ENCODE measurements at places on chromosomes 6 and 20.

DNA sequence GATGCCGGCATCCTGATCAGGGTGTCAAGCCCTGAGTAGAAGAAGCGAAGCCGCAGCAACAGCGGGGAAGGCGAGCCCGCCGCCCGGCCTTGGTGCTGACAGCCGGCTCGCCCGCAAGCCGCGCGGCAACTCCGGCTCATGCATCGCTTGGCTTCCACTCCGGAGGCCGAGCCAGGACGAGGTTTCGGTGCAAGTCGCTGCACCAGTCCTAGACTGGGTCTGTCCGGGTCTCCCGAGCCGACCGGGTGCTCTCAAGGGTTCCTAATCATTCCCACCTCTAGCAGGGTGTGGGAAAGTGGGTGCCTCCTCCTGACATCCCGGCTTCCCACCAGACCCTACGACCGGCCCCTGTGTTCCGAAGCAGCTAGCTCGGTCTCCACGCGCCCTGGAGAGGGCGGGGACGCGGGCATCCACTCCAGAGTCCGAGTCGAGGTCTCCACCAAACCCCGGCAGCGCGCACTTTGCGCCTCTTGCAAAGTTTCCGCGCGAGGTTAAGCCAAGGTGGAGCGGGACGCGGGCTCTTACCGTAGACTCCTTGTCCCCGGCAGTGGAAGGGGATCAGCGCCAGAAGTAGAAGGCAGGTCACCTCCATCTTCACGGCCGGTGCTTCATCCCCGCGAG is 1.4 kb downstream of the MDGA1 start:
- DNase-seq = peak; percentile 18

- peak; percentile 67 for DNase-seq
Observed at GRCh38 chr6:35552285-35552917, 39.7 kb upstream of the TULP1 start.

DNA sequence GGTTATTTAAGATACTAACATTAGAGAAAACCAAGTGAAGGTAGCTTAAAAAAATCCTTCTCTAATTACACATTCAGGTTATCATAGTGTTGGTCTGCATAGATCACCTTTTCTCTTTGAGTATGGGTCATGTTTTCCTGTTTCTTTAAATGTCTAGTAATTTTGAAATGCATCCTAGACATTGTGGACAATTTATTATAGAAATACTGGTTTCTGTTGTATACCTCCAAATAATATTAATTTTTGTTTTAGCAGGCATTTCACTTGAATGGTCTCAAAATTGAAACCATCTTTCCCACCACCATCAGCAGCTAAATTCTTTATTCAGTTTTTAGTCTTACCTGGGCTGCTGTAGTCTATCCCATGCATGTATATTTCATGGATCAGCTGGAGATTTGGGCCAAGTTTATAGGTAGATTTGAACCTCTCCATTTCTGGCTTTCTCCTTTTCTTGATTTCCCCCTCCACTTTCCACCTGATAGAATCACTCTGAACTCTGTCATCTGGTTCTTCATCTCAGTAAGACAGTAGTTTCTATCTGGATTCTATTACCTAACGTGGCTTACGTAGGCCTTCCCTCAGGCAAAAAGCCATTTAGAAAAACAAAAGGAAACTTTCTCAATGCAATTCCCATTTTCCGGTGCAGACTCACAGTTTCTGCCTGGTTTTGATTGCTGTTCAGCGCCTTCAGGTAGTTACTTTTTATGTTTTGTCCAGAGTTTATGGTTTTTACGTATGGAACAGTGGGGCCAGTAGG is 52.3 kb downstream of the ZFAND3 start:
- no peak for DNase-seq

DNA sequence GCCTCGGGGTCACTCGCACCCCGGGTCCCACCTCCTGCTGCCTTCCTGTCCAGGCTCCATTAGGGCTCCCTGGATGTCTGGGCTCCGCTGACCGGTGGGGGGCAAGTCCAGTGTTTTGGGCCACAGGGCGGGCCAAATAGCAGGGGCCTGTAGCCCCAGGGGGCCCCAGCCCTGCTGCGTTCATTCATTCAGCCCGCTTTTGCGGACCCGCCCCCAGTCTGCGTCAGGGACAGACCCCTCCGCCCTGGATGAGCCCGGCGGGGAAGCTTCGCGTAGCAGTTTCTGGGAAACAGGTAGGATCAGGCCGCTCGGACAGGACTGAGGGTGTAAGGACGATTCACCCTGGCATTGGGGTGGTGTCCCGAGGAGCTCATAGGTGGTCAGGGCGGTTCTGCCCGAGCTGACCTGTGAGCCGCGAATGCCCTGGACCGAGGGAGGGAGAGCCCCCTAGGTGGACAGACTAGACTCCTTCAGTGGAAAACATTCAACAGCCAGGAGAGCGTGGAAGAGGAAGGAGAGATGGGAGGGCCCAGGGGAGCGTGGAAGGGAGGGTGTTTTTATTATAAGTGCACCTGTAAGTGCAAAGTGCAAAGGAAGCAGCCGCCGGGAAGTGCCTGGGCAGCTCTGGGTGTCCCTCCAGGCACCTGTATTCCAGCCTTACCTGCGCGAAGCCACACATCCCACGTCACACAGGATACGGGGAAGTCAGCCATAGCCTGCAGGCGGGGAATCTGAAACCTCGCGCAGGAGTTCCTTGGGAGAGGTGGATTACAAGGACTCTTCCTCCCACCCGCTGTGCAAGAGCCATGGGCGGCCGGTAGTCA is 662 bp downstream of the ENTPD6 start:
- no peak for DNase-seq

DNA sequence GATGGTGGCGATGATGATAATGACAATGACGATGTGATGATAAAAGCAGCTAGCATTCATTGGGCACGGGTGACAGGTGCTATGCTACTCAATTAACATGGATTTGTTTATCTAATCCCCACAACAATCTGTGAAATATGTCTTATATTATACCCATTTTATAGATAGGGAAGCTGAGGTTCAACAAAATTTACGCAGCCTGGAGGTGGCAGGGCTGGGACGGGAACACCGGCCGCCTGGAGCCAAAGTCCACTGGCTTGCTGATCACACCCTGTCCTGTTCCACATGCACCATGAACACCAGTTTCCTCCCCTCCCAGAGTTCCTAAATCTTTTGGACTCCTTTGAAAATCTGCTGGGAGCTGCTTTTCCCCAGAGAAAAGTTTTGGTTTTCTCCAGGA is 23.0 kb downstream of the RIMS4 start:
- DNase-seq = no peak

GRCh38 chr6:7542065-7542873 is 798 bp downstream of the DSP start:
- DNase-seq = no peak

DNA sequence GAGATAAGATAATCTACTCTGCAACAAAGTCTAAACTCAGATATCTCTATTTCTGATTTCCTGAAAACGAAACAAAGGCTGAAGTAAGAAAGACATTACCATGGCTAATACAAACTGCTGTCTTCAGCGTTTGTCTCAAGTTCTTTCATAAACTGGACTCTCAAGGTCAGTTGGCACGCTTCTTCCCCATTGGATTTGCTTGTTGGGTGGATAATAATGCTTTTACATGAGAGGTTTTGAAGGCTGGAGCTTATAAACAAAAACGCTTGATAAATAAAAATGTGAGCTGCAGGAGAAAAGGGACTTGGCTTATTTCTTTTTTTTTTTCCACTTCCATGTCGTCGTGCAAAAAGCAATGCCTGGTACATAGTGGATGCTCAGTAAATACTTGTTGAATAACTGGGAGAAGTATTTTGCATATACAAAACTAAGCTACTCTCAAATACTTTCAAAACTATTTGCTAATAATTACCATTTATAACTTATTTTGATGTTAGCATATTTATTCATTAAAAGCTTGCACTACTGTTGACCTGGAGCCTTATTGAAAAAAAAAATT is 65.7 kb upstream of the EEF1A1 start:
- DNase-seq = no peak

- DNase-seq = no peak
Observed at GRCh38 chr20:63895202-63895951, 451 bp downstream of the DNAJC5 start.

DNA sequence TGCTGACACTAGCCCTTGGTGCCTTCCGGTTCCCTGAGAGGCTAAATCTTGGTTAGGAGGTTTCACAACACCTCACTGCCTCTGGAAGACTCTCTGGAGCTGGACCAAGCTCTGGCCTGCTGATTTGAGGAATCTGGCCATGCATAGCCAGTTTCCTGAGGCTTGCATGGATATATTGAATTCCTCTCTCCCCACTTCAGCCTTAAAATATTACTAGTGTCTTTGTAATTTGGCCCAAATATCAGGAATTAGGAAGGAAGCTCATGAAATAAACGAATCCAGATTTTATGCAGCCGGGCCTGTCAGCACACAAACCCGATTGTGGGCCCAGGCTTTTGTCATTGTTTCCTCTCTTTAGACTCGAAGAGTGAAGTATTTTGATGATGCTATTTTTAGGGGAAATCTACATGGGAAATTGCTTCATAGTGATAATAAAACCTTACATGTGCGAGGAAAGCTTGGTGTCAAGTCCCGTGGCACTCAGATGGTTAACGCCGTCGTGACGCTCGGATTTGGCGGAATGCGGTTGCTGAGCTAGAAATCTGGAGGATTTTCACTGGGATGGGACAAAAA is 144.4 kb downstream of the PHACTR3 start:
- DNase-seq = no peak

DNA sequence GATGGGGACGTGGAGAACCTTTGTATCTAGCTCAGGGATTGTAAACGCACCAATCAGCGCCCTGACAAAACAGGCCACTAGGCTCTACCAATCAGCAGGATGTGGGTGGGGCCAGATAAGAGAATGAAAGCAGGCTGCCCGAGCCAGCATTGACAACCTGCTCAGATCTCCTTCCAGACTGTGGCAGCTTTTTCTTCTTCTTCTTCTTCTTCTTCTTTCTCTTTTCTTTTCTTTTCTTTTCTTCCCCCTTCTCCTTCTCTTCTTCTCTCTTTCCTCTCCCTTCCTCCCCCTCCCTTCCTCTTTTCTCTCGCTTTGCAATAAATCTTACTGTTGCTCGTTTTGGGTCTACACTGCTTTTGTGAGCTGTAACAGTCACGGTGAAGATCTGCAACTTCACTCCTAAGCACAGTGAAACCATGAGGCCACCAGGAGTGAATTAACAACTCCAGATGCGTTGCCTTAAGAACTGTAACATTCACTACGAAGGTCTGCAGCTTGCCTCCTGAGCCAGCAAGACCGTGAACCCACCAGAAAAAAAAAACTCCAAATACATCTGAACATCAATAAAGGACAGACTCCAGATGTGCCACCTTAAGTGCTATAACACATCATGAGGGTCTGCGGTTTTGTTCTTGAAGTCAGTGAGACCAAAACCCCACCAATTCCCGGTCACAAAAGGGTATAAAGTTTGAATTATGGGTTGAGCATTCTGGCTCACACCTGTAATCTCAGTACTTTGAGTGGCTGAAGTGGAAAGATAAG is 19.6 kb upstream of the SERPINB1 start:
- DNase-seq = no peak

DNA sequence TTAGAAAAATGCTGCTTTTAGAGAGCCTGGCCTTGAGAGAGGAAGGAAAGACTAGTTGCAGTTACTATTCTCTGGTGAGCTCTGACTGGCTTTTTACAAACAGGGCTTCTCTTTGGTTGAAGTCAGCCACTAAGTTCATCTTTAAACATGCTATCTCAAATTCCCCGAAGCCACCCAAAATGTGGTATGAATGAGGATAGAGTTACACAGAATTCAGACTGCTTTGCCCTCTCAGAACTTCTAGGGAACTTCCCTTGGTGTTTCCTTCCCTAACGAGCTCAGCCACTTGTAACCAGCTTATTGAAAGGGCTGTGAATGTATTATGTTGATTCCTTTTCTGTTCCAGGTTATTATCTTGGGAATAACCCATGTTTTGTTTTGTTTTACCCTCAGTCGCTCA is 73.5 kb downstream of the EFHC1 start:
- DNase-seq = no peak

GRCh38 chr6:104888066-104888465 is 28.3 kb upstream of the HACE1 start:
- no peak for DNase-seq

DNA sequence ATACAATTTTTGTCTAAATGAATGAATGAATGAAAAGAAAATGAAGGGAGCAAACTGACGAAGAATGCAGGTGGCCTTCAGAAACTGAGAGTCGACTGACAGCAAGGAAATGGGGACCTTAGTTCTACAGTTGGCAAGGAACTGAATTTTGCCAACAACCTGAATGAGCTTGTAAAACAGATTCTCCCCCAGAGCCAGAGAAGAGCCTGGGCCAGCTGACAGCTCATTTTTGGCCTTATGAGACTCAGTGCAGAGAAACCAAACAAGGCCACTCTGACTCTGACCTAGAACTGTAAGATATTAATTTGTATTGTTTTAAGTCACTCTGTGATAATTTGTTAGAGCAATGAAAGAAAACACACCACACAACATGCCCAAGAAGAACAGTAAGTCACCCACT is 21.8 kb downstream of the MAN1A1 start:
- no peak for DNase-seq

GRCh38 chr6:3671382-3671781 is 80.1 kb downstream of the PXDC1 start:
- DNase-seq = no peak

DNA sequence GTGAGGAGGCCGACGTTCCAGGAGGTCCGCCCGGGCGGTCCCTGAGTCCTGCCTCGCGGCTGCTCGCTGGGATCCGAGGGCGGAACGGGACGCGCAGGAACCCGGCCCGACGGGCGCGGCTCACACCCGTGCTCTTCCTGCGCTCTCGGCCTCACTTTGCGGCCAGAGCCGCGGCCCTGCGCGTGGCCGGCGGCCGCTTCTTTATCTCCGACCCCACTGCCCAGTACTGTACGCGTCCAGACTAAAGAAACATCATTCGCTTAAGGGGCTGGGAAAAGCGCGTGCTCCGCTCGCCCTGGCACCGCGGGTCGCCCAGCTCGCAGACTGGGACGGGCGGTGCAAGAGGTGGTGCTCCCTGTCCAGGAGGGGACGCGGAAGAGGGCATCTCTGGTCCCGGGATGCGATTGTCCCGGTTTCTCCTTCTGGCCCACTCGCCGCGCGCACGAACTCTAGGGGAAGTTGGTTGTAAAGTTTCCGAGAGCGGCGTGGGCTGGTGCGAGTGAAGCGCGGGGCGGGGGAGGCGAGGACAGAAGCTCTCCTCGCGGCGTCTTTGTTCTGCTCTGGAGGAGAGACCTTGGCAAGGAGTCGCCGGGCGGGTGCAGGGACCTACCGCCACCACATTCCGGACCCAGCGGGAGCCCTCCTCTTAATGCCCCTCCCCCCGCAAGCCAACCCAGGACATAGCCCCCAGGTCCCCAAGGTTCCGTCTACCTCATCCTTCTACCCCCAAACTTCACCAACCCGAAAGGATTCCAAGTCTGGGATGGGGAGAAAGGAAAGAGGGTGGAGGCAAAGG is 71.0 kb downstream of the SOX4 start:
- no peak for DNase-seq

- no peak for DNase-seq
Observed at GRCh38 chr6:163347021-163347446, 67.5 kb upstream of the QKI start.

GRCh38 chr20:36281785-36282380 is 24.3 kb upstream of the DLGAP4 start:
- no peak for DNase-seq

DNA sequence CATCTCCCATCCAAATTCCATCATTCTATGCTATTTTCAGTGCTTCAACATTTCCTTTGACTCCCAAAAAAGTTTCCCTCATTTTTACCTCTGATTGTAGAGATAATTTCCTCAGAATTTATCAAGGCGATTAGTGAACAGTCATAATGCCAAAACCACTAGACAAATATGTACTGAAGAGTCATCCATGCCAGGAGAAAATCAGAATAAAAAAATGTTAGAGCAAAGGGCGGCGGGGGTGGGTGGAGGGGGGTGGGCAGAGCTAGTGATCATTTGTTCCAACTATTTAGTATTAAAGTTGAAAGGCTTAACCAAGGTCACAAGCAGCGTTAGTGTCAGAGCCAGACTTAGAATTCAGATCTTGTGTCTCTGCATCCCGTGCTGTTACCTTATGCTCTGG is 5.3 kb upstream of the ADGRF5 start:
- no peak for DNase-seq
